ENCODE measurements at places on chromosomes 7 and 10. TPM values are rescaled to one million over a fixed set of nuclear protein-coding genes. Genes with fewer than 3 reads are reported as not detected.

GRCh38 chr7:80900583-80901576 is 18.0 kb downstream of the SEMA3C start:
- DNase-seq: no peak

GRCh38 chr10:30359373-30360206 is 10.5 kb upstream of the MTPAP start:
- DNase-seq: peak; percentile 78

- DNase-seq: no peak
Measured at GRCh38 chr7:51316666-51317581, at the start of gene COBL. TSS of gene COBL (minus strand) at chr7:51316809. CDS start at chr7:51316633, 176 bp downstream.

Gene PRLHR
- total RNA-seq: not detected

DNA sequence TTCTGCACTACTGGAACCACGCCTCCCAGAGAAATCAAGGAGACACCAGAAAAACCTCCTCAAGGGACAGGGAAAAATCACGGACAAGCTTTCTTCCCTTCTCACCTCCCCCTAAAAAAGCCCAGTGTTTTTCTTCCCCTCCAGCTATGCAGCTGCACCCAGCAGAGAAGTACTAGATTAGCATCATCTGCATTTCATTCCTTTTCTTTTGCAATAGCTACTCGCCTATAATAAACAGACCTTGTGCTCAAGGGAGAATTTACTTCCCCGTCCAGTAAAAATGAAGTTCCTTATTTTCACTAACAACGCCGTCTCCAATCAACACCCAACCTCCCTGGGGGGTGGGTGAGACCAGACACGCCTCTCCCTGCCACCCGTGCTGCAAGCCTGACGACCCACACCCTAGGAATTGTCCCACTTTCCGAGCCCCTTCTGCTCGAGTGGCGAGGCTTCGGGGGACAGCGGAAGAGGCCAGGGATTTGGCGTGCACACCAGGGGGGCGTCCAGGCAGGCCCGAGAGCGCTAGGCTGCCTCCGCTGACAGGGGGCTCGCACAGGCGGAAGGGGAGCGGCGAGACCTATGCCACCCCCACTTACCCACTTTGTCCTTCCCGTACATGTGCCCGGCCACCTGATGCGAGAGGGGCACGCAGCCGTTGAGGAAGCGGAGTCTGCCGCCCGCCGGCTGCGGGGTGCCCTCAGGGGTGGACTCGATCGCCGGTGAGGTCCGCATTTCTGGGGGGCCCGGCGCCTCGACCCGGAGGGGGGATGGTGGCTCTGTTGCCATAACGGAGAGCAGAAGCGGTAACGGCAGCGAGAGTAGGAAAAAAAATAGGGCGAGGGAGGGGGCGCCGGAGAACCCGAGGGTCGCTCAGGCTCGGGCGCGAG is 625 bp downstream of the IPMK start:
- DNase-seq: peak; percentile 41

Gene DNMBP
- total RNA-seq: 2.4 TPM

Gene FAM241B
- 11.1 TPM for total RNA-seq

GRCh38 chr7:39888171-39888853 is 61.7 kb upstream of the CDK13 start:
- DNase-seq: no peak

DNA sequence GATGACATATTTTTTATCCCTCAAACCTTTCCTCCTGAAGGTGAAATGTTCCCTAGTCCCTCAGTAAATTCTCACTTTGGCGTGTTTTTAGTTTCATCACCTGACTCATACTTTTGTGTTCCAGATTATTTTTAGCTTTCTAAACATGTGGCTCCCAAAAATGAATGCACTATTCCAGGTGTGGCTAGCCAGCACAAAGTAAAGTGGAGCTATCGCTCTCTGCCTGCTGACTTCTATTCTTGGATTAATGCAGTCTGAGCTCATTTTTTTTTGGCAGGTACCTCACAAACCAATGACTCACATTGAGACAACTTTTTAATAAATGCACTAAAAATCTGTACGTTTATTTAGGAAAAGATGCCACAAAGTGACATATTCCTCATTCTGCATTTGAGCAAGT is 58.8 kb upstream of the LANCL2 start:
- DNase-seq: no peak

Gene PKD2L1
- not detected for total RNA-seq

GRCh38 chr7:68078157-68078710 is 1081.6 kb downstream of the TYW1 start:
- DNase-seq: no peak

GRCh38 chr10:17455015-17455520 is 673 bp upstream of the ST8SIA6 start:
- no peak for DNase-seq

DNA sequence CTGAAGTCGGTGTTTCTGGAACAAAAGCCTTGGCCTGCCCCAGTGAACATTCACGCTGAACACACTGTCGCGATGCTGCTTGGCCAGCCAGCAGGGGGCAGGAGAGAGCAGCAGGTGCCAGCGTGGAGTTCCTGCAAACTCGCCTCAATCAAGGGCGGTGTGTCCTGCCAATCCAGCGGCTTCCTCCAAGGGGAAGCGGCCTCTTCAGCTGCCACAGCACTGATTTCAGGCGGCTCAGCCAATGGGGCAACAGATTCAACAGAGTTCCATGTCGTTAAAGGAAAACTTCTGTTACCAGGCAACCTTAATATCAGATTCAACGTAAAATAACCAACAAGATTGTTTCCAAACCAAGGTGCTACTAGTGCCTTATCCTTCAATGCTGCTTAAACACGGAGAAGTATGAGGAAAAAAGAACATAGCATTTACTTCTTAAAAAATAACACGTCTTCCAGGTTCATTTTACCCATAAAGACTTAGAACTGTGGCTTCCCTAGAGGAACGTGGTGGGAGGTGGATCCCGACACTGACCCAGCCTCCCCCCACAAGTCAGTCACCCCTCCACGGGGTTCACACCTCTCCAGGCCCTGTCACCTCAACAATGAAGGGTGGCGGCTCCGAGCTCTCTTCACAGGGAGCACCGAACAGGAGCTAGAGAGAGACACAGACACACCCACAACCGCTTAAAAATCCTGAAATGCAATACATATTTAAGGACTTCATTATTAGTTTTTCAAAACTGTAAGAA is 178.2 kb downstream of the DIP2C start:
- DNase-seq: peak; percentile 91

Gene NEURL1
- 1.6 TPM for total RNA-seq

Gene UROS
- total RNA-seq: 32.9 TPM

DNA sequence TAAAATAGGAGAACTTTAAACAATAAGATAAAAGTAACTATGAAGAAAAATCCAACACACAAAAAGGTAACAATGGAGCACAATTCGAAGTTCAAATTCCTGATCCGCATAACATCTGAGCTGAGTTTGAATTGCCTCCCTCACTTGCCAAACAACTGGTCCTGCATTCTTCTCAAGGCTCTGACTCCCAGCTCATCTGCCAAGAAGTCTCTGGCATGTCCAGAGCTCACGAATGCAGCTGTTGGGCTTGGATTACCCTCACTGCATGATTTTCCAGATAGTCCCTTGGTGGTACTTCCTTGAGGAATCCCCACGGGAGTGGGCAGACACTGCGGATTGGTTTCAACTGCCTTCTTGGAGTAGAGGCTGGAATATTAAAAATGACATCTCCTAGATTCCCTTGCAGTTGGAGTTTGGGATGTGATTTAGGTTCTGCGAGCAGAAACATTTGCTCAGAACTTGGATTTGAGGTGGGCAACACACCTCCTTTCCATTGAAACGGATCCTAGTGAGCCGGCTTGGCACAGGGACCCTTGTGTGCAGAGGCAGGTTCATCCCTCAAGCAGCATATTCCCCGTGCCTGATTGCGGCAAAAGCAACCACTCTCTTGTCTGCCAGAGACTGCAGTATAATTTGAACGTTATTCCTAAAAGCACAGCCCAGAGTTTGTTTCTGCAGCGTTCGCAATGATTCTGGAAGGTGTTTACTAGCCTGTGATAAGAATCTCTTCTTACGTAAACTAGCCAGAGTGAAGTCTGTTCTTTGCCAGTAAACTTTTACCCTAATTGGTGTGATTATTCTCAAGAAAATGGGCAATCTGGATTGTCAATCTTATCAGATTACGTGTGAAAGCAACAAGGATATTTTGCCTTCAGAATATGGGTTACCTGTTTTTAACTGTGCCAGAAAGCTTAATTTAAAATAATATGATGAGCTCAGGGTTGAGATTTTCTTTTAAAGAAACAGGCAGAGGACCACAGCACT is 23.4 kb upstream of the PRKCQ start:
- DNase-seq: no peak

- DNase-seq: no peak
Measured at GRCh38 chr10:8956400-8956799, 901.9 kb downstream of the GATA3 start.

GRCh38 chr10:88073682-88074081 is 210.3 kb downstream of the PTEN start:
- DNase-seq: no peak

DNA sequence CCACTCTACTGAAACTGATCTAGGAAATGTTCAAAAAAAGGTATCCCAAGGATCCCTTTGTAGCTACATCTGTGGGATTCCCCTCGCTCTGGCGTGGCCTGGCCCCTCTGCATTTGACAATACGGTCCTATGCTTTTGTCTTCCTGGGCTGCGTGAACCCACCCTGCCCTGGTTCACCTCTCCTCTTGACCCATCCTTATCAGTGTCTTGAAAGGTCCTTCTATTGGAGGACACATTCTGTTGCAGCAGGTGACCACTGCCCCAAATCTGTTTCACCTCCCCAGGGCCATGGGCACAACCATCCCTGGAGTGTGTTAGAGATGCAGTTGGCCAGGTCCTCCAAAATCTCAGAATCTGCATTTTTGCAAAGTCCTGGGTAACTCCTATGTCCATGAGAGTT is 100.8 kb downstream of the EGFR start:
- DNase-seq: no peak

GRCh38 chr7:21128062-21128817 is 299.6 kb upstream of the SP4 start:
- no peak for DNase-seq

DNA sequence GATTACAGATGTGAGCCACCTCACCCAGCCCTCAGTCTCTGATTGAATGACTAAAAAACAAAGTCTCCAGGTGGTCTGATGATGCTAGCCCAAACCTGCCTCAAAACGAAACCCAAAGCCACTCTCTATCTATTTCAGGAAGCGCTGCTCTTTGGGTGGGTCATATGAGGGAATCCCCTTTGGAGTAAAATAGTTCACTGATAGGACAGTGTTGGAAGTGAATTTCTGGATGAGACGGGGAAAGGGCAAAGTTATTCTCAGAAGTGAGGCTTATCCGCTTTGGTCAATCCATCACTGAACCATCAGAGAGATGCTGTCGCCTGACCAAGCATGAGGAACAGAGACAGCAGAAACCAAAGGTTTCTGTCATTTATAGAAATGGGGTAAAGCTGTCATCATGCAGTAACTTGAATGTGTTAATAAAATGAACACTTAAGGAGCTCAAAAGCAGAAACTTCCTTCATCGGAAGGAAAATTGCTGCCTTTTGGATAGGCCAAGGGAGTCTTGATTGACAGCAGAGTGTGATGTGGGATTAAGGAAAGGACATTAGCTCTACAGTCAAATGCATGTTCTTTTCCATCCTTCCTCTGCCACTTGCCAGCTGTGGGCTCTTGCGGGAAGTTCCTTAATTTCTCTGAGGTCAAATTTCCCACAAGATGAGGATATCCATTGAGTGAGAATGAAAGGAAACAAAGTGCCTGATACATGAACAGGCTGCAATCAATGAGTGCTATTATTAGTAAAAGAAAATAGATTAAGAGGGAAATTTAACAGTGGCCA is 64.9 kb upstream of the C1QL3 start:
- no peak for DNase-seq

- DNase-seq: no peak
Measured at GRCh38 chr10:11898372-11899066, 75.4 kb downstream of the PROSER2 start.

Gene EVX1
- total RNA-seq: not detected

DNA sequence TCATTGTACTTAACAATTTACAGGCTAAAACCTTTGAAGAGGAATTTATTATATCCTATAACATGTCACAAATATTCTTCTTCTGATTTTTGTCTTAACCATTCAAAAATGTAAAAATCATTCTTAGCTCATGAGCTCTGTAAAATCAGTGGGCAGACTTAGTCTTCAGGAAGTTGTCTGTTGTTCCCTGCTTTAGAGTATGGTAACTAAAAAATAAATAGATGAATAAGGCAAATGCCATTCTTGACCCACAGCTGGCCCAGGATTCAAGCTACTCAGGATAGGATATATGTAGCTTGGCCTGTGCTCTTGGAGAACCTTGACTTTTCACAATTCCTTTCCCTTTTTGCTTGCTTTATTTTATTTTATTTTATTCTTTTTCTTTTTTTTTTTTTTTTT is 51.5 kb downstream of the LRRC4 start:
- no peak for DNase-seq

GRCh38 chr7:100444311-100445278 is 8.3 kb upstream of the PPP1R35 start:
- DNase-seq: peak; percentile 45

- DNase-seq: peak; percentile 10
Measured at GRCh38 chr7:24829787-24830186, 72.5 kb upstream of the GSDME start.

Gene ASZ1
- total RNA-seq: not detected

Gene CYP26A1
- not detected for total RNA-seq

GRCh38 chr10:117596706-117597105 is 54.2 kb downstream of the EMX2 start:
- DNase-seq: no peak
